ENCODE measurements at places on chromosomes 4 and X. TPM values are rescaled to one million over a fixed set of nuclear protein-coding genes. Genes with fewer than 3 reads are reported as not detected.

MAGEA10 gene
- not detected for total RNA-seq

CDS1 gene
- 21.2 TPM for total RNA-seq

AFP gene
- total RNA-seq, result 1.3 TPM

FHDC1 gene
- 27.2 TPM for total RNA-seq
